ENCODE measurements at places on chromosomes 5 and 9.
A peak's percentile ranks its signal among the peaks of the same experiment; 100 is the strongest.

DNA sequence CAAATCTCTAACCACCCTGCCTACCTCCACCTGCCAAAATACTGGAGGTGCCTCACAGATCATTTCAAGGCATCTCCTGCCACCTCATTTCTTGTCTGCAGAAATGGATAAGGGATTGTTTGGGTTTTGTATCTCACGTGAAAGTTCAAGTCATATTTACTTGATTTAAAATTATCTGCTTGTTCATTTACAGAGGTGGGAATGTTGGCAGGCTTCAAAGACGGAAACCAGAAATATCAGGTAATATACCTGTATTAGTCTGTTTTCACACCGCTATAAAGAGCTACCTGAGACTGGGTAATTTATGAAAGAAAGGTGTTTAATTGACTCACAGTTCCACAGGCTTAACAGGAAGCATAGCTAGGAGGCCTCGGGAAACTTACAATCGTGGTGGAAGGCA lies 85.4 kb downstream of the CAAP1 start:
- no peak for DNase-seq

GRCh38 chr5:65986796-65987195 lies 60.4 kb downstream of the ERBIN start:
- DNase-seq, result no peak

GRCh38 chr5:83471405-83472212 lies at the start of gene VCAN:
TSS of gene VCAN (plus strand) at chr5:83471744. CDS start at chr5:83483519, 11,775 bp downstream.
- DNase-seq, result peak; percentile 90

DNA sequence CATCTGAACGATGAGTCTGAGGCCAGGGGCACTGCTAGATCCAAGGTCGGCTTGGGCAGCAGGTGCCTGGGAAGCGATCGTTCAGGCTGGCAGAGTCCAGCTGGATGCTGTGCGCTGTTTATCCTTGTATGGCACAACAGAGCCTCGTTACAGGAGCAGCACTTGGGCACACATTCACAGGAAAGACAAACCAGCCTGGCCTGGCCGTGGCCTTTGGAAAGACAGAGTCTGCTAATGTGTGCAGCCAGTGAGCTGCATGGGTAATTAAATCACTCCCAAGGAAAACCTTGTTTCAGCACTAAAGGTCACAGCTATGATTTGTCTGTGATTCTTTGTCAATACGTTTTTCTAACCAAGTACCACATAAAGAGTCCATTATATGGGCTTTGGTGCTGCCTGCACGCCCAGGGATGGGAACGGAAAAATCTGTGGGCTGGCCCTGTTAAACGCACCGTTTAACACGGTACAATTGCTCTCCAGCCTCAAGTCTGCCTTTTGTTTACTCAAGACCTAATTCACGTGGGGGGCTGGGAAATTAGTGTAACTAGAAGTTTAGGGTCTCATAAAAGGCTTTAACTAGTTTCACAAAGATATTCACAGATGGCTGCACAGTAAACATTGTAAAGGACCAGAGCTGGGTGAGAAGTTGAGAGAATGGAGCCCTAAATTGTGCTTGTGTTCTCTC lies 509.3 kb downstream of the KDM4C start:
- no peak for DNase-seq

DNA sequence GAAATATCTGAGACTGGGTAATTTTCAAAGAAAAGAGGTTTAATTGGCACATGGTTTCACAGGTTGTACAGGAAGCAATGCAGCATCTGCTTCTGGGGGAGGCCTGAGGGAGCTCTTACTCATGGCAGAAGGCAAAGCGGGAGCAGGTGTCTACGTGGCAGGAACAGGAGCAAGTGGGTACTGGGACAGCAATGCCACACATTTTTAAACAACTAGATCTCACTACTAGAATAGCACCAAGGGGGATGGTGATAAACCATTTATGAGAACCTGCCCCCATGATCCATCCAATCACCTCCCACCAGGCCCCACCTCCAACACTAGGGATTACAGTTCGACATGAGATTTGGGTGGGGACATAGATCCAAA lies 47.6 kb upstream of the HOMER1 start:
- no peak for DNase-seq

- DNase-seq, result no peak
Measured at GRCh38 chr5:130168211-130168610, 263.9 kb downstream of the CHSY3 start.

DNA sequence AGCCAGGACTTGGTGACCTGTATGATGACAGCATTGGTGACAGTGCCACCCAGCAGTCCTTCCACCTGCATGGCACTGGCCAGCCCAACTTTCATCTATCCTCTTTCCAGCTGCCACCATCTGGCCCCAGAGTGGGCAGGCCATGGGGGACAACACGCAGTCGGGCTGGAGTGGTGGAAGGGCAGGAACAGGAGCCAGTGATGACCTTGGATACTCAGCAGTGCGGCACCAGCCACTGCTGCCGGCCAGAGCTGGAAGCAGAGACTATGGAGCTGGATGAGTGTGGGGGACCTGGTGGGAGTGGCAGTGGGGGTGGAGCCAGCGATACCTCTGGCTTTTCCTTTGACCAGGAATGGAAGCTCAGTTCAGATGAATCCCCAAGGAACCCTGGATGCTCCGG lies 56.9 kb downstream of the RUSC2 start:
- DNase-seq, result no peak

GRCh38 chr5:144778561-144778960 lies 607.9 kb downstream of the KCTD16 start:
- DNase-seq, result no peak

GRCh38 chr9:93379051-93379450 lies 72.4 kb upstream of the FAM120A start:
- DNase-seq, result no peak

DNA sequence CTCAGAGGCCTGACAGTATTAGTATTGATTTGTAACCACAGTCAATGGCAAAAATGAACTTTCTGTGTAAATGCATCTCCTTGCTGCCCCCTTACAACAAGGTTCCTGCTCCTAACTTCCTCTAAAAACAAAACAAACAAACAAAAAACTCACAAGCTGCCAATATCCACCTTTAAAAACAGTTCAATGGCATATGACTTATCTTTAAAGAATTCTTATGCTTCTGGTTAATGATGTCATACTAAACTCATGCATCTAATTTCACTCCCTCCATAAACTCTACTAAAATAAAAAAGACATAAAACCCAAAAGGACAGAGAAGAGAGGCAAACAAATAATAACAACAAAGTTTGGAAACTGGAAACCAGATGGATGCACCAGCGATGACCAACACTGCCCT lies 9.0 kb upstream of the OR1N1 start:
- no peak for DNase-seq

- DNase-seq, result no peak
Measured at GRCh38 chr9:127628758-127629467, 16.8 kb downstream of the STXBP1 start.

DNA sequence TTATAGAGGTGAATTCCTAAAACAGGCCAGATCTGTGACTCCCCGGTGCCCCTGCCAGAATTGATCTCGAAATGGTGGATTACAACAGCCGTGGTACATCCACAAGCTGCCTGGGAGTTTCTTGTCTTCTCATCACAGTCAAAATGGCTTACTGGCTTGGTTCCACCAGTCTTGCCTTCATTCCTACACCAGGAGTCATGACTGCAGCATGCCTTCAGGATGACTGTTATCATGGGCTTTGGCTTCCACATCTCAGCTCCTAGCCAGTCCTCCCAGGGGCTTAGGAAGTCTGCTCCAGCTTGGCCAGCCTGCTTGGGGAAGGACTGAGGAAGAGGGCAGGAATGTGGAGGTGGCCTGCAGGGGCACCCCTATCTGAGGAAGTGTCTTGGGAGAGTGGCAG lies 132.9 kb upstream of the NR3C1 start:
- DNase-seq, result peak; percentile 77

DNA sequence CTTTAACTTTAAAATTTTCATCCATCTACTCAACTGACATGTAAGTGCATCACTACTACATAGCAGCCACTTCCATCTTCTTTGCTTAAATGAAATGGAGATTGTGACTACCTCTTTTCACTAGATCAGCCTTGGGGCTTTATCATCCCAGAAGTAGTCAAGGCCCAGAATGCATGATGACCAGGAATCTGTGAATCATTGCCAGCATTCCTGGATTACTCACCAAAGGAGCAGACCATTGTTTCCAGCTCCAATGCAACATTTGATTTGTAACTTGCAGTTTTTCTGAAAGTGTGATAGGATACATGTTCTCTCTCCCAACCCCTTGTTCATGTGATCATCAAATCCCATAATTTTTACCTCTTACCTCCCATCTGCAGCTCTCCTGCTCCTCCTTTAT lies 65.1 kb downstream of the PLPPR1 start:
- DNase-seq, result no peak

DNA sequence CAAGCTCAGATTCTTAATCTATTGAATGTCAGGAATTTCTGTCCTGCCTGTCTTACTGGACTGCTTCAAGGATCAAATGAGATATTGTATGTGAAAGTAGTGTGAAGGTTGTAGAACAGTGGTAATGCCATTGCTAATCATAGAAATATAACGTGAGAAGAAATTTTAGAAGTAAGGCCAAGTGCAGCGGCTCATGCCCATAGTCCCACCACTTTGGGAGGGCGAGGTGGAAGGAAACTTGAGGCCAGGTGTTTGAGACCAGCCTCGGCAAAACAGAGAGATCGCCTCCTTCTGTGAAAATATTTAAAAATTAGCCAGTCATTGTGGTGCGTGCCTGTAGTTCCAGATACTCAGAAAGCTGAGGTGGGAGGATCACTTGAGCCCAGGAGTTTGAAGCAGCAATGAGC lies 5.1 kb upstream of the HSPA5 start:
- no peak for DNase-seq

DNA sequence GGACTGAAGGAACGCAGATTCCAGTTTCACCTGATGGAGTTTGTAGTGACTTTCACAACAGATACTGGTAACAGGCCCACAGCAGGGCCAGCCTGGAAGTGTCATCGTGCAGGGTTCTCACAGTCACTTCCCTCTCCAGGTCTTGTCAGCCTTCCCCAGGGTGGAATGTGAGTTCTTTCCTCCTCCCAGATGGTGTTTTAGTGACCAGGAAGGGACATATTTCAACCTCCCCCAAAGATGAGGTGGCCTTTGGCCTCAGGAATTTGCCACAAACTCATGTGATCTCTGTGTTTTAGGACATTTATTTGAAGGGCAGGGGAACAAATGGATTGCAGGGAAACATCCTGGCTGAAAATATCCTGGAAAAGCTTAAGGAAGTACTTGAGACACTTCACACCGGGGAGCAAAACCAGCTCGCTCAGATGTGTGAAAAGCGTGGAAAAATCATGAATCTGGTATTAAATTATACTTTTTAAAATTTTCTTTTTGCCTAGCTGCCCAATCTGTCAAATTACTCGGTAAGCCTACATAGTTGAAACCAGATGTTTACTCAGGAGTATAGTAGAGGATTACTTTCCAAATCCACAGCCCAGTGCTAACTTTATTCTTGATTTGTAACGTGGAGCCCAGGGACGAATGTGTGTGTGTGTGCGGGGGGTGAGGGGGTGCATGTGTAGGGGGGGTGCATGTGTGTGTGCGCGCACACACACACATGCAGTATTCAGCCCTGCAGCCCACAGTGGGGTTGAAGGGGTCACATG lies 66.8 kb downstream of the PTPDC1 start:
- no peak for DNase-seq

- DNase-seq, result no peak
Measured at GRCh38 chr9:105416840-105417239, 31.0 kb upstream of the FSD1L start.

DNA sequence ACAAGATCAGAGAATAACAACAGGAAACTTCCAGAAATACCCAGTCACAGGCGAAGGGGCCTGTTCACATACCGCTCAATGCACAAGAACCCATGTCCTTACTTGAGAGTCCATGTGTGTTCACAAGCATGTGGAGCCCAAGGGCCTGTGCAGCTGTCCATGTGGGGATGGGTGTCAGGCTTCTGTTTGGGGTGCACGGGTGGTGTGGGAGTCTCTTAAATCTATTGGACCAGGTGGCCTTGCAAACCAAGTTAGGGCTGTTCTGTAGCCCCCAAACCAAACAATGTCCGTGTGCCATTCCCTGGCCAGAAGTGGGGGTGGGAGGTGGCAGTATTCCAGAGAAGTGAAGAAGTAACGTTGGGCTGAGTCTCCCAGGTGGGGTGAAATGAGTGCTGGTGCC lies 222.3 kb downstream of the PBX3 start:
- no peak for DNase-seq

GRCh38 chr5:58505971-58506640 lies 14.9 kb downstream of the GAPT start:
- no peak for DNase-seq

- DNase-seq, result no peak
Measured at GRCh38 chr5:1134478-1134877, 22.6 kb upstream of the SLC12A7 start.

- no peak for DNase-seq
Measured at GRCh38 chr5:8686707-8687106, 817.8 kb downstream of the MTRR start.
